ENCODE measurements at places on chromosomes 5 and 9.

- DNase-seq, result no peak
Observed at GRCh38 chr9:70108181-70108580, 64.5 kb downstream of the MAMDC2 start.

- DNase-seq, result no peak
Observed at GRCh38 chr5:143226872-143227271, 176.6 kb downstream of the NR3C1 start.

- no peak for DNase-seq
Observed at GRCh38 chr5:10339058-10339811, 14.3 kb upstream of the MARCHF6 start.

DNA sequence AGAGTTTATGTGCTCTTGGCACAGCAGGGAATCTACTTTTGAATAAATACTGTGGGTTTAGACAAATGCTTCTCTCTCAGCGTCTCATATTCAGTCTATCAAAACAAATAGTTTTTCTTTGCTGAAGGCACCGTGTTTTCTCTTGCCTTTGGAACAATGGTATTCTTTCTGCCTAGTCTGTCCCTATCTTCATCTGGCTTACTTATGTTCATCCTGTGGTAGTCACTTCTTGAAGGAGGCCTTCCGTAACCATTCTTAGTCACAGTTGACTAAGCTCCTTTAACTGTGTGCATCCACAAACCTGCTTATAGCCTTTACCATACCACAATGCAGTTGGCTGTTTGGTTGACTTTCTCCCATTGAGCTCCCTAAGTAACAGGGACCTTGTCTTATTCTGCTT, 45.9 kb downstream of the LARP1 start:
- no peak for DNase-seq

GRCh38 chr5:83724001-83724400, 3.3 kb upstream of the HAPLN1 start:
- no peak for DNase-seq

DNA sequence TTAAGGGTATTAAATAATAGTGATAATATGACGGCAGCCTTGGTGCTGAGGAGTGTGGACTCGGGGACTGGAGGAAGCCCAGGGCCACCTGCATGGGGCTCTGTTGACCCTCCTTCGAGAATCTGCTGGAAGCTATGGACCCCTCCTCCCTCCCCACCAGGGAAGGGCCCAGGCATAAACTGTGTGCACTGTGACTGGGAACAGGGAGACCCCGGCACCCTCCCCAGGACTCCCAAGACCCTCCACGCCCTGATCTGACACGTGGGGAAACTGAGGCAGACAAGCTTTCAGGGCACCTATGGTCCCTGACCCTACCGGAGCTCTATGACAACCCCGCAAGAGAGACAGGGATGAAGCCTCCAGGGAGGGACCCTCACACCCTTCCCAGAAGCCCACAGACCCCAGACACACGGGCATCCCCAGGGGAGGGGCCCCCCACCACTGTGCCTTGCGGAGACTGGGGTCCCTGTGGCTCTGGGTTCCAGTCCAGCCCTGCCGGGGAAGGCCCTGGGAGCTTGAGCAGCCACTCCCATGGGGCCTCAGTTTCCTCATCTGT, 6.5 kb upstream of the EGFL7 start:
- no peak for DNase-seq

- no peak for DNase-seq
Observed at GRCh38 chr9:87435189-87435880, 62.3 kb upstream of the DAPK1 start.

DNA sequence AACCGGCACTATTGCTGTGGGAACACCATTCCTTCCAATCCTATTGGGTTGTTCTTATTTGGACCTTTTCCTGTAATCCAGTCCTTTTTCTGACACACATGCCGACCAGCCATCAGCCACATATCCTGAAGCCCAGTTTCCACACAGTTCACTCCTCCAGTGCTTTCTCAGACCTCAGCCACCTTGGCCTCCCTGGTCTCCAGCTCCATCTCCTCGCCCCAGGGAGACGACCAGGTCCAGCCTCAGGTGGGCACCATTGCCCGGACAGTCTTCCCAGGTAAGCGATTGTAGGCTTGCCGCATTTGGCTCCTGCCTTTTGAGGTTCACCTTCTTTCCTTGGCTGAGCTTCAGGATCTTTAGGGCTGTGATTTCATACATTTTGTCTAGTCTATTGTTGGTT, 15.2 kb upstream of the TERT start:
- DNase-seq, result peak; percentile 38
